ENCODE measurements at places on chromosomes 5 and 9.

DNA sequence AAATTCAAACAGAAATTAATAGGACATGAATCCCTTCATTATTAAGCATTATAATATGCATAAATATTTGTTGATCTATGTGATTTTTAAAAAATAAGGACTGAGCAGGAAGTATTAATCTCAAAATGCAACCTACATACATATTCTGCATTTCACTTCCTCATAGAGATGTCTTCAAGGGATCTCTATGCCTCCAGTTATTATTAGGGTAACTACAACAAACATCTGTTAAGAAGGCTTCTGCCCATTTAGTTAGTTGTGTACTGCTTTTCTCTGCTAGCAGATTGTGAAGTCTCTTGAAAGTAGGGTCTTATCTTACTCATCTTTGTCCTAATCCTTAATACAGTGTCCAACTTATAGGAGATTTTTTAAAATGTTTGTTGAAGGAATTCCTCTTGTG is 414.1 kb downstream of the ACTL7B start:
- no peak for DNase-seq

- DNase-seq = no peak
Observed at GRCh38 chr9:136189394-136190236, 15.3 kb downstream of the LHX3 start.

- DNase-seq = no peak
Observed at GRCh38 chr9:38294220-38294960, 98.1 kb upstream of the ALDH1B1 start.

DNA sequence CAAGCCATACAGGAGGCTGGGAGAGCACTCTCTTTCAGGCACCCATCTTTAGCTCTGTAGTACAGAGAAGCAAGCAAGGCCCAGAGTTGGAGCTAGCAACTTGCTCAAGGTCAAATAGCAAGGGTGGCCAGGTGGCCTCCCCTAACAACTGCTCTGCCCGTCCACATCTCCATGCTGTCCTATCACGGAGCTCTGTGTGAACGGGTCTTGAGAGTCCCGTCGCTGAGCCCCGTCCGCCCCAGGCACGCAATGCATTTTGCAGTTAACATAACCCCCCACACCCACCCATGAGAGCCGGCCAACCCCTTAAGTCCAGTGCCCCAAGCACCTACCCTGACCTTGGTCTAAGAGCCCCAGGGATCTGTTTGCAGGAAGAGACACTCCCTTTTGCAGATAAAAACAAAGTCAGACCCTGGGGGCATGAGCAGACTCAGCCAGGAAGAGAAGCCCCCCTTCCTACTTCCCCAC is 1.5 kb downstream of the RNF44 start:
- no peak for DNase-seq

GRCh38 chr5:159782197-159782994 is 133.9 kb upstream of the ADRA1B start:
- no peak for DNase-seq

DNA sequence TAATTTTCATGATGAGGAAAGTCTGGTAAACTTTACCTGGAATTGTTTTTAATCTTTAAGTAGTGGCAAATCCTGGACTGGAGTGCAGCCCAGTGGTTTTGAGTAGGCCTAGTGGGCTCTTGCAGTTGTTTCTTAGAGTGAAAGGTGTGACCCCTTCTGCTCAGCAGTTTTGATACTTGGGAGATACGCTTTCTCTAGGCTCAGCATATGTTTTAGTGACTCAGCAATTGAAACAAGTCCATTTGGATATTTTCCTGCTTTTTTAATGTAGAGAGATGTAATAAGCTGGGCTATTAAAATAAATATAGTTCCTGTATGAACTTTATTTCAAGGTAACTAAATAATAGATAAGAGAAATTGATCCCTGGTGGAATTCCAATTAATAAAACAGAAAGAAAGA is 6.0 kb downstream of the POLR3G start:
- DNase-seq = no peak

DNA sequence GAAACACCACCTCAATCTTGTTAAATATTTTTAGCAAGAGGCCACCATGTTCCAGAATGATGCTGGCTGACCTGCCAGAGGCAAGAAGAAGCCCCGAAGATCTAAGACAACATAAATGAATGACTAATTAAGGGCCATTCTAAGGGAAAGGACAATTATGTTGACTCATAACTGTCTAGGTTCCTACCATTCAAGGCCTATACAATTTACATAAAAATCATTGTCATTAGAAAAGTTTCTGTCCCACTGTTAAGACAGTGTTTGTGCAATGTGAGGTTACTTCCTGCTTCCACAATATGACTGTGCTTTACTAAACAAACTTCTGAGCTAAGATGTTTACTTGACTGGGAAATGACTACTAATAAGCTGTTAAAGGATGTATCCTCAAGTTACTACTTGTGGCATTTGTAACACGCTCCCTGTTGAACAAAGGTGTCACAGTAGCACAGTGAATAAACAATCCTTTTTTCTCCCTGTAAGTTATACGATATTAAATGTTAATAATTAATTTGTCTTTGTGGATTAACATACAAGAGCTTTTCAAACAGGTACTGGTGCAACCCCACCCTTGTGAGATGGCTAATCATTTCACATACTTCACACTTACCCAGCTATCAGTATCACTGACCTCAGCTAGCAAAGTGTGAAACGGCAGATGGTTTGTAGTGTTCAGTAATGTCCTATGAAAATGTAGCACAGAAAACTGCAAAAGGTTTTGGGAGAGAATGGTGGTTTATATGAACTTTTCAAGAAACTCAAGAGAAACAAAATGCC is 195.8 kb downstream of the EFNA5 start:
- DNase-seq = no peak

GRCh38 chr9:82021198-82021597 is 32.6 kb downstream of the SPATA31D1 start:
- no peak for DNase-seq

GRCh38 chr9:97981846-97982682 is 1.1 kb upstream of the ANP32B start:
- no peak for DNase-seq

- DNase-seq = no peak
Observed at GRCh38 chr5:2160811-2161210, 278.1 kb upstream of the IRX4 start.

DNA sequence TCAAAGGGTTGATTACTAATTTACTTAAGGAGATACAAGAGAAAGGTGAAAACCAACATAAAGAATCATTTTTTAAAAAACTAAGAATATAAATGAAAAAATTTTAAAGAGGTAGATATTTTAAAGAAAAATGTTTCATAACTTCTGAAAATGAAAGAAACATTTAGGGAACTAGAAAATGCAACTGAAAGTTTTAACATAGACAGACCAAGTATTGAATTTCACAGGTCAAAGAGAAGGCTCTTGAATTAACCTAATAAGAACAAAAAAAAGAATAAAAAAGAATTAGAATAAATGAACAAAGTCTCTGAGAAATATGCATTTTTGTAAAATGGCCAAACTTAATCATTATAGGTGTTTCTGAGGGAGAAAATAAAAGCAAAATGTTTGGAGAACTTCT is 16.1 kb upstream of the FAM174A start:
- DNase-seq = no peak

- no peak for DNase-seq
Observed at GRCh38 chr5:100643473-100643872, 108.3 kb downstream of the FAM174A start.

GRCh38 chr5:109707531-109707930 is 17.8 kb downstream of the MAN2A1 start:
- DNase-seq = no peak

DNA sequence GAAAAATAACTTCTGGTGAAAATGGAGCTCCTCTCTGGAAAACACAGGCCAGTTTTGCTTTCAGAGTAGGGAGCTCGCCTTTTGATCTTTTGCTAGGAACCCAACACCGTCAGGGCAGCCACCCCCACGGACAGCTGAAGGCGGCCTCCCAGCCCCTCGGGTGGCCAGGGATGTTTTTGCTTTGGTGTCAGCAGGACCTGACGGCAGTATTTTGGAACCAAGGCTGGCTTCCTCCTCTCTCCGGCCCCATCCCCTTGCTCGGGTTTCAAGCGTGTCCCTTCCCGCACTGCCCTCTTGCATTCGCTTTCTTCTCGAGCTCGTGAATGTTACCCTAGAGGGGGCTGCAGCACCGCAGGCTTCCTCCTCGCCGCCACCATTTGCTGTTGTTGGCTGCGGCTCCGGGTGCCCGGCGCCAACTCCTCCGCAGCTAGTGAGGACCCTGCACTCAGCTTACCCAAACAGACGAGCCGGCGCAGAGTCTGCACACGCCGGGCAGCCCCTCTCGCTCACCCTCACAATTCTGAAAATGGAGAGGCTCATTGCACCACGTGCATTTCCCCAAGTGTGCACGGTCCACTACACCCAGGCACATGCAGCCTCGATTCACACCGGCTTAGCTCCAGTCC is 35.5 kb upstream of the ADAMTSL1 start:
- DNase-seq = no peak

GRCh38 chr5:147732291-147732883 is 50.1 kb downstream of the JAKMIP2 start:
- DNase-seq = no peak

DNA sequence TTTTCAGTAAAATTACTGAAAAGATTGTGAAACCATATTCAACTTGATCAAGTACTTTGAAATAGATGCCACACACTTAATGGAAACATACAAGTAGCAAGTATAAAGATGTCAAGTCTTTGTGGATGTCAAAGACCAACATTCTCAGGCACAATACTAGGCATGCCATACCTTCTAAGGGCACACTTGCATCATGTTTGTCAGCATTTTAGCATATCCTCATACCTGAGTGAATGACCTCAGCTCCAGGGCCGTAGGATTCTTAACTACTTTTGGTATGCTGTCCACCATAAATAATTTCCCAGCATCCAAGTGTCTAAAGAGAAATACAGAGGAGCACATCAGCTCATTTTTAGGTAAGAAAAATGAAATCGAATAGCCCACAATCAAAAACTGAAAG is 86.4 kb downstream of the FREM1 start:
- DNase-seq = no peak

- DNase-seq = no peak
Observed at GRCh38 chr9:95373782-95374487, 56.4 kb upstream of the FANCC start.

GRCh38 chr9:112078432-112078831 is 96.7 kb downstream of the SUSD1 start:
- DNase-seq = no peak

GRCh38 chr5:132055808-132056609 is 4.4 kb upstream of the IL3 start:
- DNase-seq = peak; percentile 54

DNA sequence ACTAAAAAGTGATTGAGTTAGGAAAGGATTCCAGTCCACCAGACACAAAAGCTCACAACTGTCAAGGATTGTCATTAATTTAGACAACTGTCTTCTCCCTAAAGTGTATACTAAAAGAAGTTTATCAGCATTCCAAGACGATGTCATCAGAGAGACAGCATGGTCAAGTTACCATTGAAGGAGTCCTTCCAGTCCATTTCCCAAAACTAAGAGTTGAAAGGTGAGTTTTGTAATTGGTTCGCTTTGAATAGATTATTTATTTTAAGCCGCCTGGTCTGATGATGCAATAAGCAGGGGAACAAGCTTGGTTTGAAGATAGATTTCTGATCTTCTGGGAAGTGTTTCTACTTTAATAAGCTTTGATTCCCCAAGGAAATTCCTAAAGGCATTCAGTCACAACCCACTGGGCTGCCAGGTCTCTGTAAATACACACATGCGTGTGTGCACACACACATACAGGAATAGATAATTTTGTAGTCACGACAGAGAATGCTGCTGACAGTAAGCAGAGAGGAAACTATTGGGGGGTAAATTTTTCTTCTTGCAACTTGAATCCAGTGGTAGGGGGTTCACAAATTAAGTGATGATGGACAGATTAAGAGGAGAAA is 234.8 kb downstream of the PIK3R1 start:
- no peak for DNase-seq

GRCh38 chr5:156936972-156937371 is 26.1 kb downstream of the TIMD4 start:
- DNase-seq = no peak

- DNase-seq = no peak
Observed at GRCh38 chr5:37088009-37088408, 161.2 kb downstream of the CPLANE1 start.

DNA sequence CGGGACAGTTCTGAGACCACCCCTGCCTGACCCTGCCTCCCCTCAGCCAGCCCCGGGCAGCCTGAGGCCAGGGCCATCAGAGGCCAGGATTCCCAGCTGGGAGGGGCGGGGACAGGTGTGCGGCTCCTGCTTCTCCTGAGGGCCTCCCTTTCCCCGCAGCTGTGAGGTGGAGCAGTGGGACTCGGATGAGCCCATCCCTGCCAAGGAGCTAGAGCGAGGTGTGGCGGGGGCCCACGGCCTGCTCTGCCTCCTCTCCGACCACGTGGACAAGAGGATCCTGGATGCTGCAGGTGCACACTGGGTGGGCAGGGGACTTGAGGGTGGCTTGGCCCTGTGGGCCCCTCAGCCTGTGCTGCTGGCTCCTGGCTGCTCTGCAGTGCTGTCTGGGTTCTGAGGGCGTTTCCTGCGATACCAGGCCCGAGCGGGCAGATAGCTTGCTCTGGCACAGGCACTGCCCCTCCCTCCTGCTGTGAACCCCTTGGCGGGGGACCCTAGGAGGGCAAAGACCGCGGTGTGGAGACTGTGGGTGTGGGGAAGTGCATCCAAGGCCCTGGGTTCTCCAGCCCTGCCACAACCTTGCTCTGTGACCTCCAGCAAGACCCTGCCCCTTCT is 2.3 kb downstream of the GRHPR start:
- no peak for DNase-seq

GRCh38 chr9:9004810-9005209 is 1205.2 kb upstream of the DMAC1 start:
- no peak for DNase-seq

- no peak for DNase-seq
Observed at GRCh38 chr5:10519729-10520128, 44.1 kb upstream of the ANKRD33B start.

GRCh38 chr5:103366918-103367549 is 108.5 kb downstream of the MACIR start:
- DNase-seq = no peak

- no peak for DNase-seq
Observed at GRCh38 chr5:67291066-67291465, 94.5 kb upstream of the CD180 start.

GRCh38 chr5:135308245-135308644 is 90.8 kb downstream of the MACROH2A1 start:
- no peak for DNase-seq

DNA sequence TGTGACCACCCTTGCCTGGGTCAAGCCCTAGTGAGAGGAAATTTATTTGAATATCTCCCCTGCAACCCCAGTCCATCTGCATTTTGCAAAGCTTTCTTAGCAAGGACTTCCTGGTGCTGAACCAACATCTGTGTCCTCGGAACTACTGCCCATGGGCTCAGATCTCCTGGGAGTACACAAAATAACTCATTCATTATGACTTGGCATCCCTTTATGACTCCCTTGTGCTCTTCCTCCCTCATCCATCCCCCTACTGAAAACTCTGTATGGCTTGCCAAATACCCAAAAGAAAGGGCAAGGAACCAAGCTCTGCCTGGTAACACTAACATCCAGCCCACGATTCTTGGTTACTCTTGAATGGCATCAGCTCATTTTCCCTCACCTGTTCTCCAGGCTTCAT is 368.5 kb downstream of the NTRK2 start:
- no peak for DNase-seq

- DNase-seq = no peak
Observed at GRCh38 chr5:158461240-158461854, 602.4 kb upstream of the CLINT1 start.

- no peak for DNase-seq
Observed at GRCh38 chr9:8492679-8493078, 693.1 kb upstream of the DMAC1 start.

All from T-helper 1 cell (primary cell).